ENCODE measurements at places on chromosomes 6 and 20.

DNA sequence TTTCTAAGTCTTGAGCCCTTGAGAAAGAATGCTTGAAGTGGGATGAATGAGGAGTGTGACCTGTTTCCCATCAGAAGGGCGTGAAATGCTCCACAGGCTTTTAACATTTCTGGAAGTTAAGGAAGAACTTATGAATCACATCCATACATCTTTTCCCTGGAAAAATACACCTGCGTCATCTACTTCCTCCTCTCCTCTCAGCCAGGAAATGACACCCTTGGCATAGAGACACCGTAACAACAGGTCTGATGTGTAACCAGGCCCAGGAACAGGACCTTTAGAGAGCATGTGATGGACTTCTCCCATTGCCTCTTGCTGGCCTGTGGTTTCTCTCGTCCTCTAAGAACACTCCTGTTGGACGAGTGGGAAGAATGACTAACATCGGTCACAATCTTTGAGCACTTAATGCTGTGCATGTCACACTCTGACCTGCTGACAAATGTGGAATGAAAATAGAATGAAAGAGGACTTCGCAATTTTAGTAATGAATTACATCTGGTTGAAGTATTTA lies 28.5 kb upstream of the CITED2 start:
- DNase-seq, result peak; percentile 89

GRCh38 chr6:107621229-107621937 lies 131.5 kb downstream of the SOBP start:
- no peak for DNase-seq

DNA sequence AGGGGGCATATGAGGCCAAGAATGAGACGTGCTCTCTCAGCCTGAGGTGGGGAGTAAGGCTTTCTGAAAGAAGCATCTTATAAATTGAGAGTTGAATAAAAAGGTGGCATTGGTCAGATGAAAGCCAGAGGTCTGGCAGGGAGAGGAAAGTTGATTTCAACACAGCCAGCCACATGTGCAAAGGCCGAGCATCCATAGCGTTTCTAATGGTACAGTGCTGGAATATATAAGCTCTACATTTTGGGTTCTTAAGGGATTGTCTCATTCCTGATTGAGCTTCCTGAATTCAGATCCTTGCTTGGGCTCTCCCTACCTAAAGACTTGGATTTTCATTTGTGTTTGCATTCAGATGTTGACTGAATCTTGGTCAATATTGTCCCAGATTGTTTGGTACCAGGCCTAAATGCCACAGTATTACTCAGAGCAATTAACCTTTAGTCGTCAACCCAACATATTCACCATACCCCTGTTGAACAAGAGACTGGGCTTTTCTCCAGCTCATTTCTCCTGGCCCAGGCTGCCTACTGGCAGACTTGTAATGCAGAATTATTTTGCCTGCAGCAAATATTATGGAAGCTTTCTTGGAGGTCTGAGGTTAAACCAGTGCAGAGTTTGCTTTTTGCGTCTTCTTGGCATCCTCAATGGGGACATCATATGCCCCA lies 14.5 kb upstream of the BCAS1 start:
- no peak for DNase-seq

- DNase-seq, result no peak
Measured at GRCh38 chr6:127484212-127484863, 25.1 kb upstream of the KIAA0408 start.

DNA sequence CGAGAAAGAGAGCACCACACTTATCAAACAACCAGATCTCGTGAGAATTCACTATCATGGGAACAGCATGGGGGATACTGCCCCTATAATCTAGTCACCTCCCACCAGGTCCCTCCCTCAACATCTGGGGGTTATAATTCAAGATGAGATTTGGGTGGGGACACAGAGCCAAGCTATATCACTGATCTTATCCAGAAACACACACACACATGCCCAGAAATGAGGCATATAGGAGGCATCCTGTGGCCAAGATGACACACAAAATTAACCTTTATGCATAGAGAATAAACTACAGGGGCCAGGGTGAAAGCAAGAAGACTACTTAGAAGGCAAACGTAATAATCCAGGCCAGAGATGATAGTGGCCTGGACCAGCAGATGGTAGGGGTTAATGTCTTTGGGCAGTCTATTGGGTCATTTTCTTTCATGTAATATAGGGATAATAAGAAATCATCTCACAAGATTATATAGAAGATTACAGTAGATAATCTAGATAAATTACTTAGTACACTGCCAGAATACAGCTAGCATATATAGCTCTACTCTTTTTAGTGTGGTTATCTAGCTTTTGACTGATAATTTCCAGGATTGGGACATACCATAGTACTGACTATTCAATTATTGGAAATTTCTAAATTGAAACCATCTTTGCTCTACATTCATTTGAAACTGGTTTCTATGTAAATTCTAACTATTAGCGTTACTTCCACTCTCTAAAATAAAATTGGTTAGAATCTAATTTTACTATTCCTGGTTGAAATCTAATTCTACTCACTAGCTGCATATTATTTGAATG lies 20.0 kb downstream of the RNF144B start:
- DNase-seq, result no peak

GRCh38 chr6:165013701-165014100 lies 295.7 kb downstream of the C6orf118 start:
- DNase-seq, result no peak

DNA sequence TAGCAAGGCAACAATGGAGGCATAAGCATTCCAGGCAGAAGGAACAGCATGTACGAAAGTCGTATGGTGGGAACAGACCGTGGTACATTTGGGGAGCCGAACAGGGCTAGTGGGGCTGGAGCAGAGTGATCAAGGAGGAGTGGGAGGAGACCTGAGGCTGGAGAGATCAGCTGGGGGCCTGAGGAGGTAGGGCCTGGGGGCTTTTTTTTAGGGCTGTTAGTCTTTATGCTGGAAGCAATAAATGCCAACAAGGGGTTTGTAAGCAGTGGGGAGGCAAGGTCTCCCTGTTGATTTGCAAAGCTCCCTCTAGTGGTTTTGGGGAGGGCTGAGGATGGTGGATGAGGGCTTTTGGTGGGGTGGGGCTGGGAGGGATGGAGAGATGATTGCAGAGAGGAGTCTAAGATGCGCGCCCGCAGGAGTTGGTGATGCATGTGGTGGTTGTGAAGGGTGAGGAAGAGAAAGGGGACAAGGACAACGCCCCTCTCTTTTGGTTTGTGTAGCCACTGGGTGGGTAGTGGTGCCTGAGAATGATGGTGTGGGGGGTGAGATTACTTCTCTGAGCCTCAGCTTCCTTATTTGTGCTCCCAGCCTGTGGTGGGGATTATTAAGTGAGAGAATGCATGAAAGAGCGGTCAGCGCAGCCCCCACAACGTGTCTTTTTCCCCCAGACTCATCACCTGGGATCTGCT lies 74.1 kb upstream of the TOX2 start:
- DNase-seq, result no peak

DNA sequence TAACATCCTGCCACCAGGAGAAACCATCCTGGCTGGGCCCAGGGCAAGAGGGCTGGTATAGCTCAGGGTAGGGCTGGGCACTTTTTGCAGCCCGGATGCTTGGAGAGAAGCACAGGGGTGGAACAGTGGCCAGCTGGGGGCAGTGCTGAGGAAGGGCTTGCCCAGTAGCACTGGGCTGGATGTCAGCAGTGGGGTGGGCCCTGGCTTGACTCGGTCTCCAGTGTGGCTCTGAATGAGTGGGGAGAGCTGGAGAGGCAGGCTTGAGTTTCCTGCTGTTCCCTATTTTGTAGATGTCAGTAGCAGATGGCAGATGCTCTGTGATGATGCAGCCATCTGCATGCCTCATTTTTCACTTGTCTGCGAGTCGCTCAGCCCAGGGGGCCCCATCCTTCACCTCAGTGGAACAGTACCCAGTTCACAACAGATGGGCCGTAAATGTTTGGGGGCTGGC lies 56.3 kb upstream of the TULP1 start:
- DNase-seq, result no peak

GRCh38 chr6:157761926-157762325 lies 61.1 kb upstream of the SNX9 start:
- no peak for DNase-seq

DNA sequence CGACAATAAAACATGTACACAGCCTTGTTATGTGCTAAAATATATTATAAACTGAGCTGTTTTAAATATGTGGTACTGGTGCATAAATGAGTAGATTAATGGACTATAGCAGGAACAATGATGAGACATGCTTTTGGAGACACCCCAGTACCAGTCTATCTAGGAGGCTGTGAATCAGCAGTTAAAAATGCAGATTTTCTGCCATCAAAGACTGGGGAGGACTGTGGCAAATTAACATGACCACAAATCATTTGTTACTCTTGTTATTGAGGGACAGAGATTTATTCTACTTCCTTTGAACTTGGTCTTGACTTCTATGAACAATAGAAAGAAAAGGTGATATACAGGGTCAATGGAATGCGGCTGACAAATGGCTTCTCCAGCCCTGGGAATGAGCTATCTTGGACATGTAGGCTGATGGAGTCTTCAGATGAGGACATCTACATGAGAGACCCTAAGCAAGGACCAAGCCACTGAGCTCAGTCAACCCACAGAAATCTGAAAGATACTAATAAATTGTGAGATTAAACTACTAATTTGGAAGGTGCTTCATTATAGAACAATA lies 551.7 kb upstream of the GJE1 start:
- no peak for DNase-seq

GRCh38 chr6:52612336-52613054 lies 35.6 kb upstream of the TRAM2 start:
- no peak for DNase-seq

DNA sequence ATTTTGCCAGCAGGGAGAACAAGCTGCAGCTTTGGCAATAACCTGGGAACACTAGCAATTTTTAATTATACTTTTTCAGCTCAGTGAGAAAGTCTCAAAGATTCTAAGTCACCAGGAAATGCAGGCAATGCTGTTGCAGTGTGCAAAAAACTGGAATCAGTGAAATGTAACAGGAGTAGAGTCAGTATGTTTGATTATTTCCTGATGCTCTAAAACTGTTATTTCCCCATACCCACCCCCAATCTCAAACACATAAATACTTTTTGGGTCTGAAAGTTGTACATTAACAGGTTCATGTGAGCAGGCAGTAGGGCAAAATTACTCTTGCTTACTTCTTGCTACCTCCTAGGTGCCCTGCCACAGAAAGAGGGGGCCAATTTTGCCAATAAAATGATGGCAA lies 65.4 kb upstream of the BEND6 start:
- DNase-seq, result no peak

GRCh38 chr6:54717849-54718455 lies 128.6 kb upstream of the FAM83B start:
- peak; percentile 8 for DNase-seq

GRCh38 chr20:34896086-34896621 lies 19.7 kb downstream of the ACSS2 start:
- DNase-seq, result no peak

DNA sequence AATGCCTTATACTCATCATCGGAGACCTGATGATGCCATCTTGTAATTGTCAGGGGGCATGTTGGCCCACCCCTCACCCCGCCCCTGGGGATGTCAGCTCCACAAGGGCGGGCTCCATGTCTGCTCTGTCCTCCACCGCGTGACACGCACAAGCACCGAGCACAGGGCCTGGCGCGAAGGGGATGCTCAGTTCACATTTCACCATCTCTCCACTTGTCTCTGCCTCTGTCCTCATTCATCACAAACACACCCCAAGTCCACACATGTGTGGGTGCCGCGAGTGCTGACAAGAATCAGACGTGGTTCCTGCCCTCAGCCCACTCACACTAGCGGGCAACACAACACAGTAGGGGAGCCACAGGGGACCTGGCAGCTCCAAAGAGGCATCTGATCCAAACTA lies 151.2 kb upstream of the PTPN1 start:
- no peak for DNase-seq

DNA sequence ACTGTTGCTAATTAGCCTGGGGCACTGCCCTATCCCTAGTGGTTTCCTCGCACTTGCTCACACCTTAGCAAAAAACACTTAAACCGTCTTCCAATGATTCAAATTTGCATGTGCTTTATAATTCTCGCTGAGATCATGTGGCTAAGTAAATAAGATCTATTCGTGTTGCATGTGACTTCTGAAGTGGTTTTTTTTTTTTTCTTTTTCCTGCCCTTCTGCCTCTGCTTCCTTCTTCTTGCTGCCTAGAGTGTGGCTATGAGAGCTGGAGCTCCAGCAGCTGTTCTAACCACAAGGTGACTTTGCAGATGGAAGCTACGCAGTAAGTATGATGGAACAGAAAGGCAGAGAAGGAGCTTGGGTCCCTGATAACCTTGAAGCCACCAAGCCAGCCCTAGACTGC lies 36.5 kb downstream of the SULF2 start:
- DNase-seq, result no peak

- DNase-seq, result no peak
Measured at GRCh38 chr6:1600764-1601157, 9.0 kb upstream of the FOXC1 start.

DNA sequence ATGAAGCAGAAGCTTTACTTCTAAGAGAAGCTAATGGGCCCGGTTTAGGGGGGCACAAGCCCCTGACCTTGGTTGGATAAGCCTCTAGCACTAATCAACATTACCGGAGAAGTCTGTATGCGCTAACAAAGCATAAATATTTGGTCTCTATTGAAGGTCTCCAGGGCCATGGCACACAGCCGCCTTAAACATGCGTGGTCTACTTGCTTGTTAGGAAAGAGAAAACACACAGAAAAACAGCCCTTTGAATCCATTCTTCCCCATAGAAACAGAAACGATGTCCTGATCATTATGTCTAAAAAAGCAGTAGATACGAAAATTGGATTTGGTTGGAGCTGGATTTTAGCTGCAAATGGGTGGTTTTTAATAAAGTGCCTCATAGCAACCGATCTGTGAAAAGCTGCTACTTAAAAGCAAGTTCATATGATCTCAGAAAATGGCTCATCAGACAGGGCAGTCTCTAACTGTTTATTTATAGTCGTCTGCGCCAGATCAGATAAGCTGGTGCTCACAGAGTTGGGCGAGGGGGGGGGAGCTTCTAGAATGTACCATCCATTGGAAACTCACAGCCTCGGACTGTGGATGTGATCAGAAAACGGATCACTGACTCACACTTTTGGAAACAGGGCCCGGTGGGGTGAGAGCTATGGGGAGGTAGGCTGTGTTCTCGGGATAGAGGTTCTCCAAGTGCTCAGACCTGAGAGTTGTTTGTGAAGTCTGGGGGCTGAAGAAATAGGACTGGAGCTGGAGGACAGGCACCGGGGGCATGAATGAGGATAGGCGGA lies 35.3 kb upstream of the APCDD1L start:
- DNase-seq, result peak; percentile 88

- no peak for DNase-seq
Measured at GRCh38 chr6:43738877-43739641, 31.0 kb upstream of the VEGFA start.

DNA sequence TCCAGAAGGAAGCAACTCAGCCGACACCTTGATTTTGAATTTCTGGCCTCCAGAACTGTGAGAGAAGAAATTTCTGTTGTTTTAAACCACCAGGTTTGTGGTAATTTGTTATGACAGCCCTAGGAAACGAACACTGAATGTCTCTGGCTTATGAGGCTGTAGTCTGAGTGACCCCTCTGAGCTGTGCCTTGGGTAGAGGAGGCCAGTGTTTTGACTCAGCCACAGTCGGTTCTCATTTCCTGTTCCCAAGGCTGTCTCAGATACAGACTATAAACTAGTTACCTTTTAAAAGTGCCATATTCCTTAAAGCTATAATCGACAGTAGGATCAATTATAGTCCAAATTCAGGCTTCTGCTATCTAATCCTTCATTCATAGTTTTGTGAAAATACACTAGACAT lies 391.2 kb upstream of the MAP3K7 start:
- peak; percentile 14 for DNase-seq
